ENCODE measurements at places on chromosomes 12 and 14.

DNA sequence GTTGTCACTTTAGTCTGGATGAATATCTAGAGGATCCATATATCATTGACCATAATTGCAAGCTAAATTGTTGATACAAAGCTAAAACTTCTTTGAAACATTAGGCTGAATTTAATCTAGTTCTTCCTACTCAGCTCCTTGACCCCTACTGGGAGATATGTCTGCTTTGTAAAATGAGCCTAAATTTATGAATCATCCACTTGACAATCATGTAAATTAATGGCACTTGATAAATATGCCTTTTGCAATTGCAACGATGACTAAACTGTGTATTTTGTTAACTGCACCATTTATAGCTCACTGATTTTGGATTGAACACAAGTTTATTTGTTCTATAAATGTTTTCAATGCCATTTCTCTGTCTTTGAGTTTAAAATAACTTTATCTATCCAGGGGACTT, 1616.5 kb upstream of the FLRT2 start:
- DNase-seq = no peak

DNA sequence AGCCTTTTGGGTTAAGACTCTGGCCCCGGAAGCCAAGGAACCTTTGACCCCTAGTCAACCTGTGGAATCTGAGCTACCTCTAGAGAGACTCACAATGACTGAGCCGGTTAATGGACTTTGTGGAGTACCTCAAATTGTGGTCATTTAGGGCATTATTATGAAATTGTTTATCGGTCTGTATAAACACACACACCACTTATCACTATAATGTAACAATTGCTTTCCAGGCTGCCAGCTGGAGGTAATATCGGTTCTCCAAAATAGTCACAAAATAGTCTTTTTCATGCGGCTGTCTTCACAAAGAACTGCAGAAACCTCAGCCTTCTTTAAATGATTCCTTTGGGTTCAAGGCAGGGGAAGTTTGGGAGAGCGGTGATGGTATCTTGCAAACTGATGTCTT, 144.2 kb downstream of the DACT1 start:
- no peak for DNase-seq

GRCh38 chr12:50249464-50250182, 33.7 kb downstream of the LIMA1 start:
- DNase-seq = no peak

DNA sequence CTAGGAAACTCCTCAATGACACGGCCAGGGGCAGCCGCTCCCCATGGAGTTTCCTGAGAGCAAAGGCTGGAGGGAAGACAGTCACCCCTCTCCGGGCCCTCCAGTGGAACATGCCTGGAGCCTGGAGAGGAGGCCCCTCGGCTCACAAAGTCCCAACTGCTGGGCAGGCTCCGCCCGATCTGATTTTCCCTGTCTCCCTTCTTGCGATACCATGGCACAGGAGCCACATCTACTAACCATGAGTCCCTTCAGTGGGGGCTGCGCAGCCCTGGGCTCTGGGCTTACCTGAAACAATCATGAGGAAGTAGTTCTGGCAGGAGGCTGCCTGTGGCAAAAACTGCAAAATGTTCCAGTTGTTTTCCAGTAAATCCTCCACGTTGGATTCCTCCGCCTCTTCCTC, 15.3 kb downstream of the P2RX2 start:
- DNase-seq = no peak

DNA sequence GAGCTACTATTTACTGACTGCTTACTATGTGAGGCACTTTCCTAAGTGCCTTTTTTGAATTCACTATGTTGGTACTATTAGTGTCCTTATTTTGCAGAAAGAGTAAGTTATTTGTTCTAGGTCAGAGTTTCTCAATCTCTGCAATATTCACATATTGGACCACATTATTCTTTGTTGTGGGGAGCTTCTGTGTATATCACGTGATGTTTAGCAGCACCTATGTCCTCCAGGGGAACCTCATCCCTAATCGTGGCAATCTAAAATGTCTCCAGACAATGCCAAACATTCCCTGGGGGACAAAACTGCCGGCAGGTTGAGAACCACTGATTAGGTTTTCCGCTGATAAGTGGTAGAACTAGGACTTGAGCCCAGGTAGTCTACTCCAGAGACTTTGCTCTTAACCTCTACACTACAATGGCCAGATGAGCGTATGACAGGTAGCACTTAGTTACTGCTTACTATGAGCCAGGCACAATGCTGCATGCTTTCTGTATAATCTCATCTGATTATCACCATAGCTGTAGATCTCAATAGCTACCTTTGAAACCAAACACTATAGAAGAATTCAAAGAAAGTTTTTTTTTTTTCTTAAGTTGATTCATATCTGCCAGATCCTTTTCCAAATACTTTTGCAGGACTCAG, 38.9 kb downstream of the NELL2 start:
- DNase-seq = no peak

- DNase-seq = no peak
Observed at GRCh38 chr12:46367351-46368029, 5.1 kb downstream of the SLC38A2 start.

GRCh38 chr14:100472094-100472455, 115.1 kb downstream of the BEGAIN start:
- DNase-seq = no peak

- no peak for DNase-seq
Observed at GRCh38 chr12:44827832-44828438, 48.2 kb downstream of the NELL2 start.

DNA sequence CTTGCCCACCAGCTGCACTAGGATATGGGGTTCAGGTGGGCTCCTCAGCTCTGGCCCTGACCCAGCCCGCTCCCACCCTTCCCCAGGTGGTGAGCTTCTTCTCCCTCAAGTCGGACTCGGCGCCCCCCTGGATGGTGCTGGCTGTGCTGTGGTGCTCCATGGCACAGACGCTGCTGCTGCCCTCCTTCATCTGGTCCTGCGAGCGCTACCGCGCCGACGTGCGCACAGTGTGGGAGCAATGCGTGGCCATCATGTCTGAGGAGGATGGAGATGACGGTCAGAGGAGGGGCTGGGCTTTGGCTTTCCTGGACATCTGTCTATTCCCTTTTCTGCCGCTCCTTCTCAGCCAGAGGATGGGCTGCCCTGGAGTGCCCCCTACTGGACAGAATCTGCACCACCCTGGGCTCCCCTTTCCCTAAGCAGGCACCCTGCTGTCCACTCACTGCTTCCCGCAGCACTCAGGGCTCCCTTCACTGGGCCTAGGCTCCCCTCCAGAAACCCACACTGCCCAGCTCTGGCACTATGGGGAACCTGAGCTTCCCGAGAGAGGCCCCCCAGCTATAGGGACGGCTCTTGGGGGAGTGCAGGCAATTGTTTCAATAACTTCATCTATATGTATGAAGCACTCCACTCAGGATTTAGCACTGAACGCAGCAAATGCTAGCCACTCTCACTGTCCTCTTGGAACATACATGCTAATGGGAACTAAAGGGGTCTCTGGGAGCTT, 2.6 kb upstream of the P3H3 start:
- peak; percentile 16 for DNase-seq

GRCh38 chr12:62332598-62332997, 72.4 kb downstream of the USP15 start:
- no peak for DNase-seq
